ENCODE measurements at places on chromosomes 7 and 10. TPM values are rescaled to one million over a fixed set of nuclear protein-coding genes. Genes with fewer than 3 reads are reported as not detected.

Gene SLC18A3
- not detected for total RNA-seq

GRCh38 chr7:148327379-148327778 lies 263.2 kb upstream of the C7orf33 start:
- H3K4me3 ChIP-seq, result no peak overlapping the region
- no peak for DNase-seq
- H3K36me3 ChIP-seq, result no peaks in the 10 kb centered on the region
- no peaks in the 10 kb centered on the region for H3K27me3 ChIP-seq

GRCh38 chr10:87670586-87670985 lies 10.9 kb downstream of the PAPSS2 start:
- no peaks in the 10 kb centered on the region for H3K36me3 ChIP-seq
- H3K27me3 ChIP-seq, result no peaks in the 10 kb centered on the region
- H3K27ac ChIP-seq, result no peak overlapping the region
- no peak overlapping the region for H3K4me3 ChIP-seq
- no peak for DNase-seq

Gene STEAP1B
- total RNA-seq, result 0.79 TPM

Gene ST8SIA6
- total RNA-seq, result 0.91 TPM

DNA sequence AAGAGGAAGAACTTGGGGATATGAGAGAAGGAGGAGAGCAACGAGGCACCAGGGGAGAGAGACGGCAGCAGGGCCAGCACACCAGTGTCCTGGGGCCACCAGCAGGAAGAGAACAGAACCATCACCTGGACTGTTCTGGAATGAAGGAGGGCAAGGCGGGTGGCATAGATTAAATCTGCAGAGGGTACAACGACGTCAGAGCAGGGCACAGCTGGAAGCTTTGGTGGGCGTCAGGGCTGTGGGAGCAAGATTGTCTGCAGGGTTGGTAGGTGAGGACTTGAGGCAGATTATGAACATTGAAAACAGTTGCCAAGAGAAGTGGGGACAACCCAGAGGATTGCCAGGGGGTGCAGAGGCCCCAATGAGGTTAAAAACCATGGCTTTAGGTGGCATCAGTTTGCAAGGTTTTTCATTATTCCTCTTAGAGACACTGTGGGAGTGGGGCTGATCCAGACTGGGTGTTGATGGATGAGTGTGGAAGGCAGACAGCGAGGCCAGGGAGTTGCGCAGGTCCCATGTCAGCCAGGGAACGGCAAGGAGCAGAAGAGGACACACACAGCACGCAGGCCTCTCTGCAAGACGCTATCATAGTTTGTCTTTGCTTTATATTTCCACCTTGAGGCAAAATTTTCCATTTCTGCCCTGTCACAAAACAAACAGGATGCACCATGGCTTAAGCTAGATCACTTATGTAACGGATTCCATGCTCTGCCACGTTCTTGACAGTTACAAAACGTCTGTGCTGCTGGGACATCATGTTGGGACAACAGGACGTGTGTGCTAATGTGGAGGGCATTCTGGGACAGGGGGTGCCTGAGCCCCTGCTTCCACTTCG lies 52.5 kb upstream of the LEP start:
- no peak for DNase-seq
- H3K27ac ChIP-seq, result no peak overlapping the region
- H3K4me1 ChIP-seq, result no peaks in the 10 kb centered on the region
- no peaks in the 10 kb centered on the region for H3K27me3 ChIP-seq

Gene FKBP9
- 109 TPM for total RNA-seq

Gene PON1
- not detected for total RNA-seq

Gene FAM25G
- not detected for total RNA-seq

Gene MKI67
- 2.4 TPM for total RNA-seq

Data from kidney (tissue), 22 donors.